Activated CD4-positive, alpha-beta T cell treated with anti-CD3 and anti-CD28 coated beads, Interleukin-2, amount 10 ng/mL, durations not matched to agents 24 days and 14 days (primary cell): ENCODE measurements at places on chromosomes 1 and 21.

GRCh38 chr1:241773991-241774390, 74.0 kb upstream of the EXO1 start:
- peaks cover 2% of the 10 kb centered on the region for H3K27me3 ChIP-seq
- no peaks in the 10 kb centered on the region for H3K36me3 ChIP-seq
- no peak overlapping the region for H3K4me3 ChIP-seq
- H3K27ac ChIP-seq = no peak overlapping the region

GRCh38 chr1:212899845-212900244, 41.8 kb downstream of the FLVCR1 start:
- no peak overlapping the region for H3K4me3 ChIP-seq
- no peaks in the 10 kb centered on the region for H3K4me1 ChIP-seq
- no peak overlapping the region for H3K27ac ChIP-seq
- H3K27me3 ChIP-seq = peaks cover 1% of the 10 kb centered on the region
- no peak for DNase-seq

DNA sequence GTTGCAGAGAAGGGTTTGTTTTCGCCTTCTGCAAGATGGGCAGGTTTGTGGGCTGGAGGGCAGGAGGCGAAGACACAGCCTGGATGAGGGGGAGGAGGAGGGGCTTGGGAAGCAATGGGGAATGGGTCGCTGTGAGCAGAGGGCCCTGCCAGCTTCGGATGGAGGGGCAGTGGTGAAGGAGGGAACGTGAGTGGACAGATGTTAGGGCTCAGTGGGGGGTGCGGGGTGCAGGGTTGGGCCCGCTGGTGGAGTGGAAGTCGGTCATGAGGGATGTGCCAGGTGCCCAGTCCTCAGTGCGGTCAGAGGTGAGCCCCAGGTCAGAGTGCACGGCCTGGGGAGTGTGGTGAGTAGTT, 55.5 kb upstream of the ABCG1 start:
- no peak overlapping the region for H3K4me3 ChIP-seq
- H3K27me3 ChIP-seq = no peaks in the 10 kb centered on the region
- H3K4me1 ChIP-seq = peaks cover 25% of the 10 kb centered on the region
- no peak for DNase-seq

DNA sequence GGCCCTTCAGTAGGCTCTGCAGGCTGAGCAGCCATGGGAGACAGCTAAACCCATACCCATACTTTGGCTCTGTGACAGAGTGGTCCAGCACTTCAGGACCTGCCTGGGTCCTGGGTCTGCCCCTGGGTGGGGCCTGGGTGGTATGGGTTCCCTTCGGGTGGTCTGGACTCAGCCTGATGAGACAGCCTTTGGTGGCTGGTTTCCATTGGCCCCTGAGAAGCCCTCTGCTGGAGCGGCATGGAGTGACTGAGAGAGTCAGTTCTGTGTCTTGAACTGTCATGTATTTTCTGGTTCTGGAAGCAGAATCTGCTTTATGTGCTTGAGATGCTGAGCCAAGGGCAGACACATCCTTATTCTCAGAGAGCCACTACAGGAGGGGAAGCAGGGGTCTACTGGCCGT, 31.3 kb upstream of the KCNA2 start:
- peaks cover 5% of the 10 kb centered on the region for H3K36me3 ChIP-seq
- DNase-seq = peak; percentile 70
- H3K27ac ChIP-seq = peak overlapping the region; percentile 39
- H3K4me1 ChIP-seq = peaks cover 77% of the 10 kb centered on the region
- no peak overlapping the region for H3K4me3 ChIP-seq

- no peak for DNase-seq
- H3K27ac ChIP-seq = no peak overlapping the region
- peaks cover 2% of the 10 kb centered on the region for H3K27me3 ChIP-seq
These were observed 460 bp downstream of the SERPINC1 start for GRCh38 chr1:173916667-173917066.

DNA sequence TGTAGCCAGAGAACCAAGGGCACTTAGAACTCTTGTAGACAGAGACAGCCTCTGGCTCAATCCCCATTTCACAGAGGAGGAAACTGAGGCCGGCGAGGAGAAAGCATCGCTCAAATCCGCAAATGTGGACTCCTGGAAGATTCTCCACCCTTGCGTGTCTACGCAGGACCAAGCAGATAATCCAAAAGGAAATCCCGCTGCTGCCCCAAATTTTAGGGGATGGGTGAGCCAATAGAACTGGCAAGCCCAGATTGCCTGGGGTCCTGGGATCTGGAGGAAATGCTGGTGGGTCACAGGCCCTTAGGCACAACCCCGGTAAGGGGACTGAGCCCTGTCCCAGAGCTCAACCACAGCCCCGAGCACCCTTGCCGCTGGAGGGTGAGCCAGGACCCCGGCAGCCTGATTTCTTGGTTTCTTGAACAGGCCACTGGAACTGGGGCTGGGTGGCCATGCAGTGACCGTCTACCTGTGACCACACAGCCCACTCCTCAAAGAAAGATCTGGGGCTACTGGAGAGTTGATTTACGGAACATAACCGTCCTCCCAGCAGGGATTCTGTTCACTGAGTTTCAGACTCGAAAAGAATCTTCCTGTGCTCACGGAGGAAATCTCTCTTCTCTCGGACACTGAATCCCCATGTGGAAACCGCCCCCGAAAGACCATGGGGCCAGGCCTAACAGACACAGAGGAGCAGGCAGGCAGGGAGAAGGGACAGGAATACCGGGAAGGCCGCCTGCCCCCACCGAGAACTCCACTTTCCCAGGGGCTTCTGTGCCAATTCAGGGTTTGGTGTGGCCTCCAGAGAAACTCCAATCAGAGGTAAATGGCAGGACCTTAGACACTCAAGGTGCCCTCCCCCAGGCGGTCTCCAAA, 238.4 kb downstream of the NPHP4 start:
- H3K4me1 ChIP-seq = no peaks in the 10 kb centered on the region
- DNase-seq = no peak
- H3K36me3 ChIP-seq = no peaks in the 10 kb centered on the region
- H3K27ac ChIP-seq = no peak overlapping the region

DNA sequence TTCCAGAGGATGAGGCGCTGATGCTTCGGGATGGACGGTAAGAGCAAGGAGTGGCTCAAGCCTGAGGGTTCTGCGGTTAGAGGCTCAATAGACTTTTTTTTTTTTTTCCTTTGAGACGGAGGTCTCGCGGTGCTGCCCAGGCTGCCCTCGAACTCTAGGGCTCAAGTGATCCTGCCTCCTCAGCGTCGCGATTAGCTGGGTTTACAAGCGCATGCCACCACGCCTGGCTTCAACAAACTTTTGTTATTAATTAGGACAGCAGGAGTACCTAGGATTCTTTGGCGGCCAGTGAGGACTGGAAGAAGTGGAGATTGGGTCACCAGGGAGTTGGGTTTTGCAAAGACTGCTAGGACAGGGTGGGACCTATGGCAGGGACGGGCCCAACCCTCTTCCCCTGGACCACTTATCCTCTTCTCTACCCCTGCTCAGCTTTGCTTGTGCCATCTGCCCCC, 587 bp downstream of the SCNM1 start:
- DNase-seq = no peak
- peak overlapping the region; percentile 91 for H3K27ac ChIP-seq
- H3K4me1 ChIP-seq = peaks cover 39% of the 10 kb centered on the region
- H3K4me3 ChIP-seq = peak overlapping the region; percentile 97
- H3K27me3 ChIP-seq = no peaks in the 10 kb centered on the region

- H3K4me3 ChIP-seq = no peak overlapping the region
- H3K4me1 ChIP-seq = no peaks in the 10 kb centered on the region
- no peak overlapping the region for H3K27ac ChIP-seq
- no peaks in the 10 kb centered on the region for H3K36me3 ChIP-seq
- no peak for DNase-seq
- no peaks in the 10 kb centered on the region for H3K27me3 ChIP-seq
These were observed 110.0 kb upstream of the SPAG17 start for GRCh38 chr1:118294875-118295642.

GRCh38 chr1:203675596-203676347, 49.1 kb downstream of the ATP2B4 start:
- no peaks in the 10 kb centered on the region for H3K27me3 ChIP-seq
- DNase-seq = peak; percentile 82
- peak overlapping the region; percentile 99 for H3K27ac ChIP-seq

- DNase-seq = peak; percentile 66
- peaks cover 3% of the 10 kb centered on the region for H3K27me3 ChIP-seq
- no peaks in the 10 kb centered on the region for H3K36me3 ChIP-seq
- no peak overlapping the region for H3K27ac ChIP-seq
These were observed 77.0 kb downstream of the FAM78B start for GRCh38 chr1:166089804-166090203.
